Osteoblast (primary cell): ENCODE measurements at places on chromosomes 2 and 18. TPM values are rescaled to one million over a fixed set of nuclear protein-coding genes. Genes with fewer than 3 reads are reported as not detected.
A peak's percentile ranks its signal among the peaks of the same experiment; 100 is the strongest.

Gene GREB1L
- under 0.01 and 0.36 TPM in 2 replicates for total RNA-seq

Gene MROH2A
- not detected in 2 replicates for total RNA-seq

Gene R3HDM1
- 12.3 and 13.3 TPM in 2 replicates for total RNA-seq

Gene AMER3
- not detected in 2 replicates for total RNA-seq

Gene CD8B
- not detected in 2 replicates for total RNA-seq

Gene TTN
- total RNA-seq: under 0.01 TPM in 2 replicates

Gene PPM1G
- total RNA-seq: 56.6 and 65.5 TPM in 2 replicates

Gene RAB6C
- not detected in 2 replicates for total RNA-seq

Gene MAP3K19
- not detected in 2 replicates for total RNA-seq

Gene PTPRN
- under 0.01 and 1.2 TPM in 2 replicates for total RNA-seq

Gene SLC11A1
- 0.29 and 0.36 TPM in 2 replicates for total RNA-seq

Gene CYTIP
- 1.2 and 1.4 TPM in 2 replicates for total RNA-seq

Gene UXS1
- 22.8 and 31.5 TPM in 2 replicates for total RNA-seq

Gene IER3IP1
- total RNA-seq: 18.5 and 20.6 TPM in 2 replicates

- DNase-seq: no peak
These were observed 182.1 kb downstream of the OSR1 start for GRCh38 chr2:19176172-19176852.

DNA sequence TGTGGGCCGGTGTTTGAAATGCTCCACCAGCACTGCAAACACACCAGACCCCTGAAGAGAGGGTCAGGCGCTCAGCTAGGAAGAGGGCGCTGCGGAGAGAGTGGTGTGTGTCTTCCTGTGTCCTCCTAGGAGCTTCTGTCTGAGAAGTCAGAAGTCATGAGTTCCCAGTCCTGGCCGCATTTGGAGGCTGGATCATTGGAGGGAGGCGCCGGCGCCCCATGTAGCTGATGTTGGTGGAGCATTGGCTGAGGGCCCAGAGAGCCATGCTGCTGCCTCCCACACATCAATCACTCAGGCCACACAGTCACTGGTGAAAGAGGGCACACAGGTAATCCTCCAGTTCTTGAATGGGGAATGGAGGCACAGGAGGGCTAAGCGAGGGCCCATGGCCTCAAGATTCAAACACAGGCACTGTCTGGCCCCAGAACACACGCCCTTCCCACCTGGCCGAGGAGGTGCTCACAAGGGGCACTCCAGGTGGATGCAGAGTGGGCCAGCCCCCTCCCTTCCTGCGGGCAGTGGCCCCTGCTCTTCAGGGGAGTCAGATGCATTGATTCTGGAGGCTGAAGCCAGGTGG lies 66.3 kb downstream of the RRM2 start:
- peak; percentile 73 for DNase-seq

- no peak for DNase-seq
These were observed 4.8 kb downstream of the FAM228A start for GRCh38 chr2:24179683-24180082.

DNA sequence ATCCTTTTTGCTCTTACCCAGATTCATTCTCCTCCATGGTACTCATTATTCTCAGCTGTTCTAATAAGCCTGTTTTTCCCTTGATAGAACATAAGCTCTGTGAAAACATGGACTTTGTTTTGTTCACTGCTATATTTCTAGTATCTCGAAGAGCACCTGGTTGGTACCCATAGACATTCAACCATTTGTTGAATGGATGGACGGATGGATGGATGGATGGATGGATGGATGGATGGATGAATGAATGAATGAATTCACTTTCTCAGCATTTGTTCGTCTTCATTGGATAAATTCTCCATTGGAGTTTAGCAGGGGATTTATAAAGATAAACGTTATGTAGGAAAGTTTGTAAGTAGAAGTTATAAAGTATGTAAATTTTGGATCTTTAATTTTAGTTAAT lies 2.9 kb downstream of the FAM171B start:
- DNase-seq: no peak

- DNase-seq: no peak
These were observed 115.3 kb upstream of the LINC00305 start for GRCh38 chr18:64264171-64264570.

- DNase-seq: no peak
These were observed 345.1 kb downstream of the CYP26B1 start for GRCh38 chr2:71802556-71802955.

DNA sequence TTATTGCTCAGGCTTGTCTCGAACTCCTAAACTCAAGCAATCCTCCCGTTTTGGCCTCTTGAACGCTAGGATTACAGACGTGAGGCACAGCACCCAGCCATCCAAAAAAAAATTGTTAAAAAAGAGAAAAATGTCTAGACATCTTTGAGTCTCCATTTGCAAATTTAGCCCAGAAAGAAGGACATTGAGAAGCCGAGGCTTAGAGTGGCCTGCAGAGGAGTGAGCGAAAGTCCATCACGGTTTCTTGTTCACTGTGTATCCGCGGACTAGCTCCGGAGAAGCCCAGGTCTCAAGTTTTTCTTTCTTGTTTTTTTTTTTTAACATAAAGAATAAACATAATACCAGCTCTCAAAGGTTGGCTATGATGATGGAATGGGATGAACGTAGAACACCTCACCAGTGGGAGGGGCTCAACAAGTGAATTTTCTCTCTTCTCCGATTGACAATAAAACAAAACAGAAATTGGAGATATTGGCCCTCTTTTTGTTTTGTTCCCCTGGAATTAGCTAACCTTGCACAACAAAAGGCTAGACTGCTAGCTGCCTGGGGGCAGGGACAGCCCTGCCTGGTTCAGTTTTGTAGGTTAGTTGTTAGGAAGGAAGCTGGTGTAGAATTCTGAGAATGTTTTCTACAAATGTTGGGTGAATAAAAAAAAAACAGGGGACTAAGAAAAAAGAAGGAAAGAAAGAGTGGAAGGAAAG lies 163.4 kb downstream of the MYCN start:
- DNase-seq: no peak

- no peak for DNase-seq
These were observed 159.0 kb downstream of the BCL11A start for GRCh38 chr2:60394463-60394862.

DNA sequence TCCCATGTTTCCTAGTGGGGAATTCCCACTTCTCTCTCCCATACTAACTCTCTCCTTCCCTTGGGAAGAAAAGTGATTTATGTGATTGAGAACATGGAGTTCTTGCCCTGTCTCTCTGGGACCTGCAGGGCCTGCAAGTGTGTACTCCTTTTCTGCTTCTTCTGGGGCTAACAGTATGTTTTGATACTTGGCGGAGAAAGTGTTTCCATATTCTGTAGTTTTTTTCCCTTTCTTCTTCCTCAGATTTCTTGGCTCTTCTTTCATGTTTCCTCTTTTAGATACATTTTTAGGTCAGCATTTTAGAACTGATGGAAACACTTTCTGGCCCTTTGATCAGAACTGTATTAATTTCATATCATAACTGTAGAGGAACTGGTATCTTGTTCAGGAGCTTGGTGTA lies 352.2 kb downstream of the DLGAP1 start:
- no peak for DNase-seq

GRCh38 chr2:234388591-234388990 lies 108.3 kb downstream of the ARL4C start:
- DNase-seq: no peak

DNA sequence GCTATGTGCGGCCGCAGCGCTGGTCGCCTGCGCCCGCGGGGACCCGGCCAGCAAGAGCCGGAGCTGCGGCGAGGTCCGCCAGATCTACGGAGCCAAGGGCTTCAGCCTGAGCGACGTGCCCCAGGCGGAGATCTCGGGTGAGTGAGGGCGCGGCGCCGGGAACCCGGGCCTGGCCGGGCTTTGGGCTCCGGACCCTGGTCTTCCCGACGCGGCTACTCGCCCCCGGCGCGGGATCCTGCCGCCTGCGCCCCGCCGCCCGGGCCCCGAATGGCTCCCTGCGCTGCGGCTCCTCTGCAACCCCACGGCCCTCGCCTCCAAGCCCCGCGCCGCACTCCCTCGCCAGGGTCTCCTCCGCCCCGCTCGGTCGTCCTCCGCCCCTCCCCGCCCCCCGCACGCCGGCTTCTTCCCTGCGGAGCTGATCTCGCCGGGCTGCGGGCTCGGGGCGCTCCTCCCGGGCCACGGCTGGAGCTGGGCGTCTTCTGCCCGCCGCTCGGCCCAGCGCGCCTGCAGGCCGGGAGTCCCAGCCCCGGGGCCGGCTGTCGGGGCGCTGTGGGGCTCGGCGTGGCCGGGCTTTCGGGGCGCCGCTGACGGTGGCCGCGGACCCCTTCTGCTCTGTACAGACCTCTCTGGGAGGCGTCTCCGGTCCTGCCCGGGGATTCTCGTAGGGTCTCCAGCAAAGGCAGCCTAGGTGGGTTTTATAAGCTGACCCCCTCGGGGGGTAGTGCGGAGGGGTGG lies 652 bp downstream of the GPC1 start:
- peak; percentile 95 for DNase-seq

DNA sequence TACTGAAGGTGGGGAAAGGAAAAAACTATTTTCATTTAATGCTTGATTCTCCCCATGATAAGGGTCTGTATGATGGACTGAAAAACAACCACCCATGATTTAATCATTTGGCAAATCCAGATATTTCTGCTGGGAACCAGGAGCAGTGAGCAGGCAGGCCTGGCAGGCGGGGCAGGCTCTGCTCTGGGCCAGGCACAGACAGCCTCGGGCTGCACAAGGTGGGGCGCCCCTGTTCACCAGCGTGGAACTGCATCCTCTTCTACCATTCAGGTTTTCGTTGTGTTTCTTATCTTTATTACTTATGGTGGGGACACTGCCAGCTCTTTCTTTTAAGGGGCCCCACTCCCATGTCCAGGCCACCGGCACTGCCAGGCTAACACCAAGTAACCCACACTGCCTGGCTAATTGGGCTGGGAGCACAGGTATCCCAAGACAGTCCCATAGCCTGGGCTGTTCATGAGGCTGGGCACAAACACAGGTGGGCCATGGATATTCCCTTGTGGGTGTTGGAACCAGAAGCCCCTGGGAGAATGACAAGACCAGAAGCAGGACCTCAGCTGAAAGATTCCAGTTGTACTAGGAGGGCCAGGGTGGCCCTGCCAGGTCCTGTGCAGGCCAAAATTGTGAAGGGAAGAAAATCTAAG lies 57.1 kb upstream of the RALBP1 start:
- DNase-seq: no peak

GRCh38 chr2:158687315-158687714 lies 107.8 kb upstream of the DAPL1 start:
- no peak for DNase-seq

DNA sequence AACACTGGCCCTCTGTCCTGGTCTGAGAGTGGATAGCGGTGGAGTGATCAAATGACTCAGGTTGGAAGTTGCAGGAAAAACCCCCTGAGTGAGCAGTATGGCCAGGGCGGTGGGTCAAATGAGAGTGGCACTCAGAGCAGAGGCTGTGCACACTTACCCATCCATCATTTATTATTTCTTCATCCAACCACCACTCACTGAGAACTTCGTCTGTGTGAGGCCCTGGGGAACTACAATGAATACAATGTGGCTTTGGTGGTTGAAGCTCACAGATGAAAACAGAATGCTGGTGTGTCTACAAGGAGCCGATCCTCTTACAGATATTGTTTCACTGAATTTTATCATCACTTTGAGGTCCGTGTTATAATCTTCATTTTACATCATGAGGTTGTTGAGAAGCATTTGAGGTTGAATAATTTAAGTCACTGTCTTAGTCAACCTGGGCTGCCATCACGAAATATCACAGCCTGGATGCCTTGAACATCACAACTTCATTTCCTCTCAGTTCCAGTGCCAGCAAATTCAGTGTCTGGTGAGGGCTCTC lies 73.4 kb upstream of the ID2 start:
- DNase-seq: peak; percentile 67

- DNase-seq: no peak
These were observed 186.0 kb downstream of the CAMKMT start for GRCh38 chr2:44547718-44548117.

GRCh38 chr2:126905991-126906390 lies 7.3 kb downstream of the TEX51 start:
- DNase-seq: no peak

- DNase-seq: no peak
These were observed 639.8 kb downstream of the TMEM182 start for GRCh38 chr2:103401621-103402020.
